Activated CD4-positive, alpha-beta memory T cell treated with anti-CD3 and anti-CD28 coated beads, Interleukin-2, amount 10 ng/mL, durations not matched to agents 7 days and 5 days (primary cell): ENCODE measurements at places on chromosomes 5 and 9. TPM values are rescaled to one million over a fixed set of nuclear protein-coding genes. Genes with fewer than 3 reads are reported as not detected.

The MYOT gene
- total RNA-seq = not detected

The GFI1B gene
- not detected for total RNA-seq

DNA sequence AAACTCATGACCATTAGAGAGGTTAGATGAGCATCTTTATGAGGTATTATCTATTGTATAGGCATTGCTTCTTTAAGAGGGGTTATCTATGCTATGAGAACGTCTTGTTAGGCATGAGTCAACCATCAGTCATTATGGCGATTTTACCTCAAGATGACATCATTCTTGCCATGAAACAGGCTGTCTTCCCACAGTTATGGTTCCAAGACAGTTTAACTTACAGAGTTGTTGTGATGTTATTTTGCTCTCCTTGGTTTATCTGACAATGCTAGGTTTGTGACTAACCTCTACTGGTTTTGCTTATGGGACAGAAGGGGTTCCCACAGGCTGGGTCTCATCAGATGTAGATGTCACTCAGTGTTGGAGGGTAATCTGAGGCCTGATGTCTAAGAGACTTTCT lies 1864.7 kb upstream of the ACO1 start:
- no peak overlapping the region for H3K4me3 ChIP-seq
- H3K4me1 ChIP-seq = no peaks in the 10 kb centered on the region
- no peak overlapping the region for H3K27ac ChIP-seq
- no peaks in the 10 kb centered on the region for H3K36me3 ChIP-seq
- no peaks in the 10 kb centered on the region for H3K27me3 ChIP-seq

GRCh38 chr5:120823328-120823727 lies 359.2 kb downstream of the PRR16 start:
- no peaks in the 10 kb centered on the region for H3K36me3 ChIP-seq
- H3K27me3 ChIP-seq = no peaks in the 10 kb centered on the region

- no peak overlapping the region for H3K27ac ChIP-seq
- H3K27me3 ChIP-seq = no peaks in the 10 kb centered on the region
- no peak for DNase-seq
- no peaks in the 10 kb centered on the region for H3K36me3 ChIP-seq
- H3K4me3 ChIP-seq = no peak overlapping the region
- H3K4me1 ChIP-seq = no peaks in the 10 kb centered on the region
Observed at GRCh38 chr5:145218019-145218418, 617.1 kb downstream of the PRELID2 start.

GRCh38 chr5:133403741-133404364 lies 208.5 kb downstream of the FSTL4 start:
- peaks cover 5% of the 10 kb centered on the region for H3K4me1 ChIP-seq
- H3K36me3 ChIP-seq = no peaks in the 10 kb centered on the region
- no peak overlapping the region for H3K4me3 ChIP-seq
- no peaks in the 10 kb centered on the region for H3K27me3 ChIP-seq

- H3K27me3 ChIP-seq = no peaks in the 10 kb centered on the region
- H3K36me3 ChIP-seq = peaks cover 14% of the 10 kb centered on the region
- DNase-seq = no peak
- peaks cover 49% of the 10 kb centered on the region for H3K4me1 ChIP-seq
Observed at GRCh38 chr9:36456480-36457065, 56.5 kb upstream of the RNF38 start.

DNA sequence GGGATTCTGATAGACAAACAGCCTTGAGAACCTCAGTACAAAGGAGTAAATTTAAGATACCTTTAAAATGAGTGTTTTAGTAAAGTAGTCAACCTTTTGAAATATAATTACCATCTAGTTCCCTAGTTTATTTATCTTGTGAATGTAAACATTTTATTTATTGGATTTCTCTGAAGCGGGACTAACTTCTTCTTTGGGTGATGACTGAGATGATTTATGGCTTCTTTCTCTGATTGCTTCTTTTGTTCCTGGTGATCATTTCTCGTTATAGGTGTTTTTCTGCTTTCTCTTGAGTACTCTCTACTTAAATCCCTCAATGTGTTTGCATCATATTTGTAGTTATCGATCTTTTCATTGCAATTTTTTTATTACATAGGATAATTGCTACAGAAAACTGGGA lies 33.2 kb downstream of the PRDM6 start:
- H3K36me3 ChIP-seq = no peaks in the 10 kb centered on the region
- H3K27ac ChIP-seq = no peak overlapping the region
- H3K4me3 ChIP-seq = no peak overlapping the region

- H3K4me1 ChIP-seq = no peaks in the 10 kb centered on the region
- H3K27me3 ChIP-seq = peaks cover 4% of the 10 kb centered on the region
- H3K36me3 ChIP-seq = no peaks in the 10 kb centered on the region
- no peak for DNase-seq
- no peak overlapping the region for H3K4me3 ChIP-seq
Observed at GRCh38 chr5:97149709-97150108, 7.3 kb upstream of the LIX1 start.
